ENCODE measurements at places on chromosomes 1 and 21. TPM values are rescaled to one million over a fixed set of nuclear protein-coding genes. Genes with fewer than 3 reads are reported as not detected.

Gene UBE2U
- 1.2 TPM for total RNA-seq

DNA sequence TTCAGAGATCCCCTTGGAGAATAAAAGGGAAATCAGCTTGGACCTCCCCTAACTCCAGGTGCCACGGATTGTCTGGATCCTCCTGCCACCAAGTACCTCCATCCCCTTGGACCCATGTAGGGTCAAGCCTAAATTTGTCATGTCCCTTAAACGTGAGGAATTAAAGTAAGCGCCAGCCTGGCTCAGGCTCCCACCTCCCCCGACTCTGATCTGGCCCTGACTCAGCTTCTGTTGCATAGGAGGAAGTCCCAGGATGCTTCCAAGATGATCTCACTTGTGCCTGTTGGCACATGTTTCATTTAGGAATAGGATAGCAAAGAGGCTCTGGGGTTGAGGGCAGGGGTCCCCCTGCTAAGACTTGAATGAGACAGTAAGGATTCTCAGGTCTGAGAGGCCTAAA, 231.9 kb upstream of the JUN start:
- DNase-seq = no peak

DNA sequence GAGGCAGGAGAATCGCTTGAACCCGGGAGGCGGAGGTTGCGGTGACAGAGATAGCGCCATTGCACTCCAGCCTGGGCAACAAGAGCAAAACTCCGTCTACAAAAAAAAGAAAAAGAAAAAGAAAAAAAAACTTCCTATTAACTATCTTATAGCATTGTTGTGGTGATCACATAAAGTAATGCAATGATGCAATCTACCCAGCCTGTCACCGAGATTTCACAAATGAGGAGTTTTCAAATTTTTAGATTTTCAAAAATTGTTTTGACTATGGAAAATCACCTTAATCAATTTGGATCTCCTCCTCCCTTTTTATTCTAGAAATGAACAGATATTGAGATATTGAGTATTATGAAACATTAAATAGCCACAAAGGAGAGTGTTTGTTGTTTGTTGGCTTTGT, 8.0 kb downstream of the FMO5 start:
- no peak for DNase-seq

Gene S1PR1
- total RNA-seq = 50.9 TPM

- DNase-seq = no peak
Observed at GRCh38 chr1:54566438-54567141, 18.6 kb downstream of the ACOT11 start.
